ELR (cell line): ENCODE measurements at places on chromosomes 6 and 20.
A peak's percentile ranks its signal among the peaks of the same experiment; 100 is the strongest.

DNA sequence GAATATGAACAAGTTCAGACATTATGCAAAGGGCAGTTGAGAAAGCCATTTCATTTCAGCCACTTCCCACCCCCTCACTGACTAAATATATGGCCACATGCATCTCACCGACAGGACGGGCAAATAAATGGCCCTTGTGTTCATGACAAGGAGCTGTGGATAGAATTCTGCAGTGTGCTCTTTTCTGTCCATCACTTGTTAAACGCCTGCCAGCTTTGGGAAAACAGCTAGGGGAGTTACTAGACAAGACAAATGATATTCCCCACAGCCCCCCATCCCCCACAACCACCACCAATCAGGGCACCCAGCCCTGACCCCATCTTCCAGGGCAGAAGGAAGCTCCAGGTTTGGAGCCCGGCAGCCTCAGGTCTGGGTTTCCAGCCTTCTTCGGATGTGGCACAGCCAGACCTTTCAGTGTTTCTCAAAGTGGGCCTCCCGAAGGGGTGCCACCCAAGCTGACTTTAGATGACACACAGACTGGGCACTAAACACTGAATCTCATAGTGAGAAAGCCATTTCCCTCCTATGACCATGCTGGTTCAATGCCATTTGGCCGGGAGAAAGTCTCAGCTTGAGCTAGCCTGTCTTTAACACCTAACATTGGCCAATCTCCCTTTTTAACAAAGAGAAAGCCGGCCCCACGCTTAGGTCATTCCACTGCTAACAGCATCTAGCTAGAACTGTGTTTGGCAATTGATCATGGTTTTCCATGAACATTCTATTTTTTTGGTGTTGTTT, 4.0 kb upstream of the RIPOR3 start:
- peak; percentile 33 for DNase-seq

- no peak for DNase-seq
These were observed 25.1 kb upstream of the SLC17A3 start for GRCh38 chr6:25899123-25899522.

- no peak for DNase-seq
These were observed 110.4 kb downstream of the ADGRG6 start for GRCh38 chr6:142412241-142412640.

DNA sequence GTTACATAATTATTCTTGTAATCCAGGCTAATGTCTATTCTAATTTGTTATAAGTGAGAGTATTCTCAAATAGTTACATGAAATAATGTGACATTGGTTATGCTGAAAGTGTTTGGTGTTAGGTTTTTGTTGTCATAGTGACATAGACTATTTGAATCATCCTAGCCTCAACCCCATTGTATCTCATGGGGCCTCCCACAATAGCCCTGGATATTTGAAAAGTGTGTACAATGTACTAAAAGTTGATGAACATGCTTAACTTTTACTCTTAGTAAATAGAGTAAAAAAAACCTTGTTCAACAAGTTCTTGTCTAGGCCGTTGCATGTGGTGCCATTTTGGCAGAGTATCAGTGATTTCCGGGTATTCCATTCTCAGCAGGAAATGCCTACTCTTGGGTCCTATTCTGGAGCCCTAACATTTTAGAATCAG, 83.0 kb downstream of the RTN4IP1 start:
- peak; percentile 36 for DNase-seq

- no peak for DNase-seq
These were observed 2.9 kb upstream of the OLIG3 start for GRCh38 chr6:137496909-137497720.

- DNase-seq, result no peak
These were observed 24.8 kb upstream of the SLA2 start for GRCh38 chr20:36670665-36671357.

DNA sequence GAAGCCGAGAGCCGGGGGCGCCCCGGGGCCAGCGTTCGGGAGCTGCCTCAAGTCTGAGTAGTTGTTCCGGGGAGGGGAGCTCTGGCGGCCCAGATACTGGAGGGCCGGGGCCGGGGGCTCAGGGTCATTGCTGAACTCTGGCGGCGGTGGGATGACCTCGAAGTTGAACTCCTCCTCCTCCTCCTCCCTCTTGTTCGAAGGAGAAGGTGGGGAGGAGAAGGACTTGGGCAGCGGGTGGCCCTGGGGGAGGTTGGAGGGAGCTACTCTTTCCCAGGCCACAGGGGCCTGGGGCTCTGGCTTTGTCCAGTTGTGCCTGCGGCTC, 37.7 kb downstream of the C6orf132 start:
- DNase-seq, result no peak

- DNase-seq, result no peak
These were observed 16.5 kb upstream of the HLA-A start for GRCh38 chr6:29925727-29926412.

DNA sequence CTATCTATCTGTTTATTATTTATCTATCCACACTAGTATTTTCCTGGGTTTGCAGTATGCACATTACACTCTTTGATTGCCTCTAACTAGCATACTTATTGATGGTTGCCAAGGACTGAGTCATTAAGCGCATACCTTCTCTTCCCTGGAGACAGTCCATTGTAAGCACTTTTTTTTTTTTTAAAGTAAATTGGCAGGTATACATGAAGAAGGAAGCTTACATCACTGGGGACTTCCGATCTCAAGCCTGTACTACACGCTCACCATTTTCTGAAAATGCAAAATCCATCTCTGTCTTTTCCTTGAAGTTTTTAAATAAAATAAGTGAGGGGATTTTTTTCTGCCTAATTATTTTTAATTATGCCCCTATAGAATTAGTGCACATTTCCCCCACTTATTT, 63.5 kb downstream of the HMGN3 start:
- no peak for DNase-seq

DNA sequence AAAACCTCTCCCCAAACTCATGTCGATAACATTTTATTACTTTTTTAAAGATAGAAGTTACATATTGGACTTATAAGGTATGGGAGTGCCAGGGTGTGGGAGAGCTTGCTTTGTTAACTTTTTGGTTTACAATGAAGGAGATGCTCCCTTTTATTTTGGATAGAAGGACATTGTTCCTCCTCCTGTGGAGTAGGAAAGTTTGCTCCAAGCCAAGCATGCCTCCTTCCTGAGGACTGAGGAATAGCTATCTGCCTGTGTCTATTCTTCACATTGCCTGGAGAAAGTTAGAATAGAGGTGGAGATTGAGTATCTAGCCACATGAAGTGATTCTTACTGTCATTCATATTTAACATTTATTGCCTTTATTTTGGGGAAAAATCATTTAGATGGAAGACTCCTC, 71.9 kb downstream of the EYA4 start:
- DNase-seq, result peak; percentile 10

DNA sequence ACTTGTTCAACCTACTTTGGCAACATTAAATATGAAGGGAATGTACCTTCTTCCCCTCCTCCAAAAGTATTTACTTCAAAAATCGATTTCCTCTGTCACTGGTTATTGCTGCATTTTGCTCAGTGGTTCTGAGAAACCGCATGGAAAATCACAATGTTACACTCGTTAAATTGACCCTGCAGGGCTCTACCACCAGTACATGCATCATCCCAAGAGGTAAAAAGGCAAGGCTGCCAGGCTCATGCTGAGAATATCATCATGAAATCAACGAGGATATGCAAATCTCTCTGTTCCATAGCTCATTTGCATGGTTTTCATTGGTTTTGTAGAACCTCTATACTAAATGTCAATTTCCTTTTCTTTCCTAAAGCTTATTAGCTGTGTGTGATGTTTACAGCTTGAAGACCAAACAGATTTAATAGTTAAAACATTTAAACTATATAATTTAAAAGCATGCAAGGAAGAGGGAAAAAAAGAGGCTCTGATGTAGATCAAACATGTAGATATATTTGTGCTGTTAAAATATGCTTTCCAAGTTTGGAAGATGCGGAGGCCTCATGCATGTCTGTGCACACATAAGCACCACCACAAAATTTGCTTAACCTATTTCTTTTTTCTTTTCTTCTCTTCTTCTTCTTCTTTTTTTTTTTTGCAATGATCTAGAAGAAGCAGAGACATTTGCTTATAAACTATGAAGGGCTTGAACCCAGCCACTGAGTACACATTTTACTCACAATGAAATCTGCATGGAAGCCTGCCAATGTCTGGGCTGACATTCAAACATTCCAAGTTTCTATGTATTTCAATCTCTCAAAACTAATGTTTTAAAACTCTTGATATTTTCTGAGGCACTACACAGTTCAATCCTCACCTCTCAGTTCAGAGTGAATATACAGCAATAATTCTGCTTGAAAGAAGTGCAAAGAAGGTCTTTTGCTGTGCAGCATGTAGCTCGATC, 194.0 kb downstream of the GMPR start:
- DNase-seq, result no peak

DNA sequence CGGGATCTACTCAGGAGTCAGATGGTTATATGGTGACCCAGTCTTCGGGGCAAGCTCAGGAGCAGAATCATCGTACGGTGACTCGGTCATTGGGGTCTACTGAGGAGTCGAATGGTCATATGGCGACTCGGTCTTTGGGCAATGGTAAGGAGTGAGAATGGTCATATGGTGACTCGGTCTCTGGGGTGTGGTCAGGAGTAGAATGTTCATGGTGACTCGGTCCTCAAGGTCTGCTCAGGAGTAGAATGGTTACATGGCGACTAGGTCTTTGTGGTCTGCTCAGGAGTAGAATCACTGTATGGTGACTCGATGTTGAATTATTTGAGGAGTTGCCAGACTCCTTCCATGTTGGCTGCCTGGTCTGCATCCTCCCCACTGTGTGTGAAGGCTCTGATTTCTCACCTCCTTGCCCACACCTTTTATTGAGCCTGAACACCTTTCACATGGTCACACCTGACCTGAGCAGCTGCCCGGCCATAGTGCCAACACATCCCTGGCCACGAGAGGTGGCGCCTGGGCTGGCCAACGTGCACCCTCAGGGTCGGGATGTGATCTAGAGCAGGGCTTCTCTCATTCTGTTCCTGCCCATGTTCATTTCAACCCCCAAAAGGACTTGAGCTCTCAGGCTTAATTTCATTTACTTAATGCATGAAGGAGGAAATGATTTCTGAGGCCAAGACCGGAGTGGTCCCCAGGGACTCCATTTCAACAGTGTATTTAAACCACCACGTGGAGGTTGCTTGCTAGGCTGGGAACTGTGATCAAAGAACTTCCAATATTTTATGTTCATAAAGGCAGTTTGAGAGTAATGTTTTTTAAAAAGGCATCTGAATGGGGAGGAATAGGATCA, 119.5 kb downstream of the PHACTR3 start:
- no peak for DNase-seq

DNA sequence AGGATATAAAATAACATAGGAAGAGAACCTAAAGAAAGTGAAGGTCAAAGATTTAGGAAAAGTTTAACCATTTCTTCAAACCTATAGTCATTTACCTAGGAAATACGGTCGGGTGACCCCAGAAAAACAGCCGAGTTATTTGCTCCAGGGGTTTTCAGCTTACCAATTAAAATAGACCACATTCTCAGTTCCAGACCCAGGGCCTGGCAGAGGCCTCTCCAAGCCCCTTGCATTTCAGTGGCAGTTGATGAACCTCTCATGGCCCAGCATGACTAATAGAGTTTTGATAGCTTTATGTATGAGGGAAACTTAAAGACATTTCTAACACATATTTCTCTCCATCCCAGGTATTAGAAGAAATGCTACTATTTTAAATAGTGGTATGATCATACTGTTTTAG, 113.5 kb downstream of the OGFRL1 start:
- peak; percentile 46 for DNase-seq

DNA sequence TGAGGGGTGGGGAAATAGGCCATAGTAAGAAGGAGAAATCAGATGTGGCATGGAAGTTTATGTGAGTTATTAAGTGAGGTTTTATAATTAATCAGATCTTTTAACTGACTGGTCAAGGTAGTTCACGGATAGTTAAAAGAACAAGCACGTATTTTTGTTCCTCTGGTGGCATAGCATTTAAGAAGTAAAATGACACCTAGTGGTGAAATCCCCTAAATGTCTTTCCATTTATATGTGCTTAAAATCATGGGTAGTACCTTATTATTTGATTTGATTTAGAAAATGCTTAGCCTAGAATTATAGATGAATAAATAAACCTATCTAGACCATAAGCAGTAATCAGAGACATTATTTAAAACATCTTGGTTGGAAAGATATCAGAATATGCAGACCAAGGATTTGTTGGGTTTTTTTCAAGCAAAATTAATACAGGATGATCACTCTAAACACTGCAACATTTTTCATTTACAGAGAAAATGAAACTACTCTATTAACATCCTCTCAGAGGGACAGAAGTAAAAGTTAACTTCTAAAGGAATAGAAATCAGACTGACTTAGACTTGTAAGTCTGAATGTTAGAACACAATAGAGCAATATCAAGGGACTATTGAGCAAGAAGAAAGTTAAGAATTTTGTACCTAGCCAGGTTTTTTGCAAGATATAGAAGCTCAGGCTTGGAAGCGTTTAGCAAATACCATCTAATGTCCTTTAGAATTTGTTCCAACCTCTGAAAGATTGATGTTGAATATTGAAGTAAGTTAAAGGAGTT, 81.1 kb downstream of the STXBP5 start:
- peak; percentile 67 for DNase-seq

GRCh38 chr6:56507517-56507916, 135.2 kb downstream of the DST start:
- no peak for DNase-seq

DNA sequence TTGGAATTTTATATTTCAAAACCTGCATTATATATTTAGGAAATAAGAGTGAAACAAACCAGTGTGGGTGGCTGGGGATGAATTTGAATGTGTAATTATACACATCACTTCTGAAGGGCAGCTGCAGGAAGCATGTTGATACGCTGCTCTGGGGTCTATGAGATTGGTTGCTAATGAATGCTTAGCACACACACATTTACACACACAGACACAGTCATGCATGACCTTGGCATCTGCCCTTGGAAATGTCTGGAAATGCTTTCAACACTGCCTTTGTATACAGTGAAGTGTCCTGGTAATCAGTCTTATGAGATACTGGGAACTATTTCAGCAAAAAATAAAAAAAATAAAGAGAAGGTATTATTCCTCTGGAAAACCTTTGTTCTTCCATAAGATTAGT, 83.4 kb downstream of the ELOVL4 start:
- DNase-seq, result no peak

DNA sequence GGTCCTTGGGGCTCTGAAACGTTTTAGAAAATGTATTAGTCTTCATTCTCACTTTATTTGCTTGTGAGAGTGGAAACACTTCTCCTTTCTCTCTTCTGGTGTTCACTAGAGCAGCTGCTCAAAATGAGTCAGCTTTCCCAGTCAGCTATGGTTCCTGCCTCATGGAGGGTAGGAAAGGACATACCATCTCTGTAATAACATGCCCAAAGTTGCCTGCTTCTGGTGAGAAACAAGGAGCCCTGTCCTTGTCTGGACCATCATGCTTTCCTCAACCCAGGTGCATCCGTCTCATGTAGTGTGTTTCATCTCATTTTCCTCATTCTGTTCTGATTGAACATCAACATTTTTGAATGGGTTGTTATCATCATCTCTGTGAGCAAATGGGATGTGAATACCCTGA, 17.1 kb upstream of the TINAG start:
- peak; percentile 73 for DNase-seq

GRCh38 chr20:22385602-22386305, 198.6 kb downstream of the FOXA2 start:
- no peak for DNase-seq

- no peak for DNase-seq
These were observed 25.8 kb downstream of the SAMD5 start for GRCh38 chr6:147534116-147534860.
